ENCODE measurements at places on chromosomes 11 and 22.
A peak's percentile ranks its signal among the peaks of the same experiment; 100 is the strongest.

GRCh38 chr22:24219750-24220149, 25.1 kb downstream of the GGT5 start:
- DNase-seq, result no peak

- peak; percentile 26 for DNase-seq
Measured at GRCh38 chr11:99069856-99070444, 49.2 kb downstream of the CNTN5 start.

DNA sequence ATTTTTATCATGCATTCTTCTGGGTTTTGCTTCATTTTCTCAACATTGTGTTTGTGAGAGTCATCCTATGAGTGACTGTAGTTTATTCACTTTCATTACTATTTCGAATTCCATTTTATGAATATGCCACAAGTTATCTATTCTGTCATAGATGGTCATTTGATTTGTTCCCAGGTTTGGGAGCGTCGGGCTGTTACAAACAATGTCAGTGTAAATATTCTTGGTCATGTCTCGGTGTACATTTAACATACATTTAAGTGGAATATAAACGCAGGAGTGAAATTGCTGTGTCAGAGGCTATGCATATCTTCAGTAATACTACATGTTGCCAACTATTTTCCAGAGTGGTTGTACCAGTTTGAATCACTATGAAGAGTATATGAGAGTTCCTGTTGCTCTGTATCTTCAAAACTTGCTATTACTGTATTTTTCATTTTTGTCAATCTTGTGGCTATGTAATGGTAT, 2.4 kb downstream of the TRIM44 start:
- DNase-seq, result no peak

GRCh38 chr11:2587976-2588748, 111.6 kb downstream of the KCNQ1OT1 start:
- DNase-seq, result no peak

- peak; percentile 65 for DNase-seq
Measured at GRCh38 chr11:102560555-102561011, 30.0 kb upstream of the MMP7 start.

DNA sequence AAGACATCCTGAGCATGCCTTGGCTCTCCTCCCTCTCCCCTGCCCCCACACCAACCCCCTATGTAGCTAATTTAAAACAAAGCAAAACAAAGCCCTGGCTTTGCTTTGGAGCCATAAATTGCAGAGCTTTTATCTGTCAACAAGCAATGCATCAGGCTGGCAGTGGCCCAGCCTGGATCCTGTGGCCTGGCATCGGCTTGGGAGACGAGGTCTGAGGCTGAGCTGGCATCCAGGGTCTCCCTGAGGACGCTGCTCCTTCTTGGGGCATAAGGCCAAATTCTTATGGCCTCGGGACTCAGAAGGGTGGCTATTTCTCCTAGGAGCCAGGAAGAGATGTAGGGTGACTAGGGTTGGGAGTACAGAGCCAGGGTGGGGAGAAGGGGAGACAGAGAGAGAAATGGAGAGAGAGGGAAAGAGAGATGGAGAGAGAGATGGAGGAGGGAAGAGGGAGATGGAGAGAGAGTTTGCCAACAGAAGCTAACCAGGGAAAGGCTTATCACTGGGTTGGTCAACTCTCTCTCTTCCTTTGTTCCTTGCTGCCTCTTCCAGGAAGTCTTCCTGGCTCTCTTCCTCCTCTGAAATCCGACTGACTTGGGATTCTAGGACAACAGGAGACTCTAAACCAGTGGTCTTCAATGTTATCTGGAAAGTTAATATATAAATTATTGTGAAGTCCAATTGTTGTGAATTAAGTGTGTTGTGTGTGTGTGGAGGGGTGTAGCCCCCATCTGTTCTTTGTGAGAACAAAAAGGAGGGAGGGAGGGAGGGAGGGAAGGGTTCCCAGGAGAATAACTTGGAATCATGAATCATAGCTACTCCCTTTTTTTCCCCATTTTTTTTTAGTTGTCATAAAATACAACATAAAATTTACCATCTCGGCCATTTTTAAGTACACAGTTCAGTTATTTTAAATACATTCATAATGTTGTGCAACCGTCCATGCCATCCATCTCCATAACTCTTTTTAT, 29.1 kb downstream of the TSPAN18 start:
- no peak for DNase-seq

DNA sequence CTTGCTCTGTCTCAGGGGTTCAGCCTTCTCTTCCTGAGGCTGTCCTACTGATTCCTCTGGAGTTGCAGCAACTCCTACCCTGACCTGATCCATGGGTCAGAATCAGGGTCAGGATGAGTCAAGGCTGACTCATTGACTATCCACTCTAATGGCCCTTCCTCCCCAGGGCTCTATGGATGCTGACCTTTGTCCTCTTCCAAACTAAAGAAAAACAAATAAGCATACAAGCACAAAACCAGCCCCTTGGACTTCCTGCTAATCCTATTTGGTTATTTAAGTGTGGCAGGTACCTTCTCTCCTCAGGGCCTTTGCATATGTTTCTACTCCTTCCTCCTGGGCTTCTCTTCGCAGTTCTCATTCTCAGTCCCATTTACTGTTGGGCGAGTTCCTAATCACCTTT, 204.5 kb upstream of the NAV2 start:
- no peak for DNase-seq

DNA sequence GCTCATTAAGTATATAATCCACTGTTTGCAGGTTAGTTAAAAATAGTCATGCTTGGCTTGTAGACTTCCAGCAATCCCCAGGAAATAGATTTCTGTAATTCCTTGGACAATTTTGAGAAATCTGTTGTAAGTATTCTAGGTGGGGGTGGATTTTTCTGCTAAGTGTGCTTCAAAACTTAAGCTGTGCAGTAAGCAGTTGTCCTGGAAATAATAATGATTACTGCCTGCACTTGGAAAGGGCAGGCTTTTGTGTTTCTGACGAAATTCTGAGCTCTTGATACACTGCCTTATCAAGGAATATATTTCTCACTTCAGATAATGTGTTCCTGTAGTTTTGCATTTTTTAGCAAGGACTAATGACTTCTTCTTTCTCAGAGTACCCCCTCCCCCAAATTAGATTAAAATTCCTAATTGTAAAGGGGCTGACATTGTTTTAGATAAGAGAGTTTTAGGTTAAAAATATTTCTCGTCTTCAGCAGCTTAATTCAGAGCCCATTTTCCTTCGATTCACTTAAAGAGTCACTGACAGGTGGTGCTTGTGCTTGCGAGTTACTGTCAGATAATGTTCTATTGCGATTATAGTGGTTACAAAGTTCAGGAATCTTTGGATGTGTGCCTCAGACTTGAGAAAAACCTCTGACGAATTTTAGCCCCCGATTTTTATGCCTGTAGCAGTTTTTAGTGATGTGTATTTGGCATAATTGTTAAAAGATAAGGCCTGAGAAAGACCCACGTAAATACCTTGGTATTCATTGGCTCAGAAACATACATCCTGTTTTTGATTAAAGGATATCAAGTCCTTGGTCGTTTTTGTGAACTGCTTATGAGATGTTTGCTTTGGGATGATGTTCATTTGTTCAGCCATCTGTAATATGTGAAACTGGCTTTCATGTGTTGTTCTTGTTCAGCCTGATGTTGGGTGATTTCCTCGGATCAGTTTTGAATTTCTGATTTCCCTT, 120.5 kb downstream of the HIPK3 start:
- no peak for DNase-seq

DNA sequence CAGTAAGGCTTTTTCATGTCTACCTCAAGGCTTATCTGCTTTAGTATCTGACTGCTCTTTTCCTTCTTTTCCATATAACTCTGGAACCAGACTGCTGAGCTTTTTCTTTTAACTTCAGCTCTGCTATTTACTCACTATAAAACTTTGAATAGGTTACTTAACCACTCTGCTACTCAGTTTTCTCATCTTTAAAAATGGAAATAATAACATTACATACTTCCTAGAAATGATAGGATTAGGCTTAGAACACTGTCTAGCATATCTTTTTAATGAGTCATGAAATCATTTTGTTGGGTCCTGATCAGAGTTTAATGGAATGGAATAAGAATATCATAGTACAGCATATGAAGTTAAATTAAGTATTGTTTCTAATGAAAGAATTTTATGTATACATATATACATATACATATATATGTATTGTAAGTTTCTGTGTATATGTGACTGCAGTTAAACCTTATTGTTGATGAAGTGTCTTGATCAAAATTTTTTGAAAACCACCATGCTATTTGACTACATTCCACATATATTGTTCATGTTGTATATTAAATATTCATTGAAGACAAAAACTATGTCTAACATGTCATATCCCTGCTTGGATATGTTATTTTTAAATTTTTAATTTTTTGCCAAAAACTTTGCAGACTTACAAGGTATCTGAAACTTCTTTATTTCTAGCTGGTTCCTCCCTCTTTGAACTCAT, 120.2 kb downstream of the METTL15 start:
- DNase-seq, result no peak

DNA sequence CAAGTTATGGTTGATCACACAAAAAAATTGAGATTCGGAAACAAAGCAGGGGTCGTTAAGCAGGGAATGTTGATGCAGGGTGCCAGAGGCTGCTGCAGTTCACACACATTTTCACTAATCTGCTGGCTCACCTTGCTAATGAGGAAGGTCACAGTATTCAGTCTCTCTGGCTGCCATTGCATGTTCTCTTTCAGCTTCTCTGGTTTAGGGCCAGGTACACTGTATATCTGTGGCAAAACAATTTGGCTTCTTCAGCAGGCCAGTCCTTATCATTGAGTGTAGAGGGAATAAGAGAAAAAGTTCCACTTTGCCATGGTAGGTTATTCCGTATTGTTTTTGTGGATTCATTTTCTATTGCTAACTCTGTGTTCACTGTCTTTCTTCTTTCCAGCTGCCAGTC, 283.7 kb upstream of the ANO3 start:
- no peak for DNase-seq

DNA sequence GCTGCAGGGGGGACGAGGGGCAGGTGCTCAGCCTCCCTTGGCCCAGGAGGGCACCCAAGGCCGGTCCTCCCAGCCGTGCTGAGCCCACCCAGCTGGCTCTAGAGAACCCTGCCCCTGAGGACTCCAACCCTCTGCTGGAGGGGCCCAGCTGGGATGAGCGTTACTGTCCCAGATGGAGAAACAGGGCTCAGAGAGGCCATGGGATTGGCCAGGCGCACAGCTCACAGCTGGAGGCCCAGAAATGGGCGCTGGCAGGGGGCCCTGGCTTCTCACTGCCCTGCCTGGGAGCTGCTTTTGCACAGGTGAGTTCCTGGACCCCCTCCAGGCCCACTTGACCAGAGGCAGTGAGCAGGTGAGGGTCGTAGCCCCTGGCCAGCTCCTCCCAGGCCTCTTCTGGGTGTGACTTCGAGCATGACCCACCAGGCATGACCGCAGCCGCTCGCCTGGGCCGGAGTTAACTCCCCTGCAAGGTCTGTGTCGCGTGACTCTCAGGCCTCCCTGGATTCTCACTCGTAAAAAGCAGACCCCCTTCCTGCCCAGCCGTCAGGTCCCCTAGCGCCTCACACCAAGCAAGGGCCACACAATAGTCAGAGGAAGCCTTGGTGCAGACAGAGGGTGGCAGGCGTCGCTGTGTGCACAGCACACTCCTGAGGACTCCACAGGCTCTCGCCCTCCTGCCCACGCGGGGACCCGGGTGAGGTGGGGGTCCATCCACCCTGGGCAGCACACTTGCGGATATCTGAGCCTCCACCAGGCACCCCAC, 19.7 kb upstream of the IL17REL start:
- DNase-seq, result no peak

DNA sequence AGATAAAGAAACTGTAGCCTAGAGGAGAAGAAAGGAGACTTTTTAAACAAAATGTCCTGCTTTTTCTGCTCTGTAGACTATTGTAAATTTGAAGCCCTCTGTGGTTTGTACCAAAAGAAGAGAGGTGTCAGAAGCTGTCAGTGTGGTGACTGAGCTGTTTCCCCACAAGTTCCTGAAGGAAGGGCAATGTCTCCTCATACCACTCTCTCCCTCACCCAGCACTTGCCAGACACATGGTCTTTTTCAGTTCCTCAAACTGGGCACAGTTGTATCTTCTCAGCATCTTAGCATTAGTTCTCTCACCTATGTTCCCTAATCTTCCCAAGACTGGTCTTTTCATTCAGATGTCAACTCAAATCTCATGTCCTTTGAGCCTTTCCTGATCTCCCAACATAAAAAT, 4.3 kb downstream of the BCO2 start:
- DNase-seq, result peak; percentile 89

DNA sequence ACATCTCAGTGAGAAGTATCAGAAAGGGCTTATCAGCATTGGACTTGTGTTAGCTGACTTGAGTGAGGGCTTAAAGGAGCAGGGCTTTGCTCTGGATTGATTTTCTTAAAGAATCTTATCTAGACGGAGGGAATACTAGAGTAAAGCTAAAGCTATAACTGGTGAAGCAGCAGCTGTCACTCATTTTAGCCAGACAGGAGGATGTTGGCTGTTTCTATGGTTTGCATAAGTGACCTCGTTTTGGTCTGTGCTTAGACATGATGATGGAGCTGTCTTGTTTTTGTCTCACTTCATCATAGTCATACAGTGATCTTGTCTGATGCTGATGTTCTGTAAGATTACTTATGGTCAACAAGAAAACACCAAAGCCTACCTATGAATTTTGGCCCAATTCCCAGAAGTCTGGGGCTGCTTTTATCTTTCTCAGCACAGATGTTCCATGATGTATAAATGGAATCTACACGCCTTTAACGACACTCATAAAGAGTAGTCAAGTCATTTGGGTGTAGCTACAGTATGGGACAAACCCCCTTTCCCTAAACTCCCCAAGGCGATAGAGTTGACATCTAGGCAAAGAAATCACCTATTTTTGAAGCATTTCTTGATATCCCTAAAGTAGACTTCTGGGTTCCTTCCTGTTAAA, 77.5 kb upstream of the UCP3 start:
- DNase-seq, result no peak

DNA sequence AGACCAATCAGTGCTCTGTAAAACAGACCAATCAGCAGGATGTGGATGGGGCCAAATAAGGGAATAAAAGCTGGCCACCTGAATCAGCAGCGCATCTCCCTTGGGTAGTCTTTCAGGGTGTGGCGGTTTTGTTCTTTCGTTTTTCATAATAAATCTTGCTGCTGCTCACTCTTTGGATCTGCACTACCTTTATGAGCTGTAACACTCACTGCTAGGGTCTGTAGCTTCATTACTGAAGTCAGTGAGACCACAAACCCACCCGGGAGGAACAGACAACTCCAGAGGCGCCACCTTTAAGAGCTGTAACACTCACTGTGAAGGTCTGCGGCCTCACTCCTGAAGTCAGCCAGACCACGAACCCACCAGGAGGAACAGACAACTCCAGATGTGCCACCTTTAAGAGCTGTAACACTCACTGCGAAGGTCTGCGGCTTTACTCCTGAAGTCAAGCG, 175.5 kb upstream of the PDGFD start:
- no peak for DNase-seq

DNA sequence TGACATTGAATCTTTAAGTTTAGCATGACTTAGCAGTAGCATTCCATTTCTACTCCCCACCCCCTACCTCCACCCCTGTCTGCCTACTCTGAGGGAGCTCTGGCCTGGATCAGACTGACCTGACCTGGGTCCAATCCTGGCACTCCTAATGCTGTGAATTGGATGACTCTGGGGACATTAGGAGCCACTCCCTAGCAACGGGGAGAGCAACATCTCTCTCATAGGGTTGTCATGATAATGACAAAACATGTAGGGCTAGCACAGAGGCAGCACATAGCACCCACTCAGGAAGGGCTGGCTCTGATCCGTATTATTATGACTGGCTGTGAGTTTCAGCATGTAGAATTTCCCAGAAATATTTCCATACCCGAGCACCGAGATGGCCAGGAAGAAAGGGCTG, 40.5 kb downstream of the CABIN1 start:
- DNase-seq, result no peak
